ENCODE measurements at places on chromosomes 12 and 14.

DNA sequence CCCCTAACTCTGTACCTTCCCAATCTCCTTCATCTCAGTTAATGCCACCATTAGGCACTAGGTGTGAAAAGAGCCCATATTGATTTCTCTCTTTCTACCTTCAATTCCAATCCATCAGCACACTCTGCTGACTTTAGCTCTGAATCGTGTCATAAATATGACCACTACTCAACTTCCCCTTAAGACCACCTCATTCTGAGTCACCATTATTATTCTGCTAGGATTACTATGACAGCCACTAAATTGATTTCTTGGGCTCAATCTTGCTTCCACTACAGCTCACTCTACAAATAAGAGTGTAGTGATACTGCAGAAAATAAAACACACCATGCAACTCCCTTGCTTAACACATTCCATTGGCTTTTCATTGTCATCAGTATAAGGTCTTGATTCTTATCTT, 1449.0 kb upstream of the FLRT2 start:
- no peak for DNase-seq

DNA sequence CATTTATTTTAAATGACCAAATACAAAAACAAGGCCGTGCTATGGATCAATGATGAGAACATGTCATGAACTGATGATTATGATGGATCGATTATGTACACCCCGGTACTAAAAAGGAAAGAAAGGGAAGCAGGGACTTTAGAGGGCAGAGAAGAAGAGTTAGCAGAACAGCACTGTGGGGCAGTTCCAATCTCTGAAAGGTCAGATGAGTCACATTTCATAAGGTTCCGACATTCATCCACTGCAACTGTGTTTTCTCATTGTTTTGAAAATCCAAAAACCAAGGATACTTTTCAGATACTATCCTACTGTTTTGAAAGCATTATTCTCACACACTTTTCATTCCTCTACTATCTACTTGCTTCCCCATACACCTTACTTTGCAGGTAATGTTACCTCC, 169.3 kb downstream of the STXBP6 start:
- DNase-seq: no peak

GRCh38 chr14:26594756-26595545, 2.9 kb downstream of the NOVA1 start:
- DNase-seq: no peak

GRCh38 chr14:87877877-87878276, 115.1 kb downstream of the GALC start:
- DNase-seq: no peak

GRCh38 chr12:12563290-12563928, 746 bp upstream of the DUSP16 start:
- no peak for DNase-seq

GRCh38 chr14:22955702-22956569, 954 bp downstream of the HAUS4 start:
- DNase-seq: peak; percentile 23

DNA sequence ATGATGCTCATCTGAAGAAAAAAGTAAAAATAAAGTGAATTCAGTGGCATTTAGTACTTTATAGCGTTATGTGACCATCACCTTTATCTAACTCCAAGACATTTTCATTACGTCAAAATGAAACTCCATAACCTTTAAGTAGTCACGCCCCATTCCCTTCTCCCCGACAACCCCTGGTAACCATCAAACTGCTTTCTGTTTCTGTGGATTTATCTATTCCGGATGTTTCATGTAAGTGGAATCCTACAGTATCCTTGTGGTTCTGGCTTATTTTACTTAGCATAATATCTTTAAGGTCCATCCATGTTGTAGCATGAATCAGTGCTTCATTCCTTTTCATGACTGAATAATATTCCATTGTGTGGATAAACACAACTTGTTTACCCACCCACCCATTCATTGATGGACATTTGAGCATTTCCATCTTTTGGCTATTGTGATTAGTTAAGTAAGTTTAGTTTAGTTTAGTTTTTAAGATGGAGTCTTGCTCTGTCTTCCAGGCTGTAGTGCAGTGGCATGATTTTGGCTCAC, 18.5 kb upstream of the MAP1LC3B2 start:
- DNase-seq: no peak

DNA sequence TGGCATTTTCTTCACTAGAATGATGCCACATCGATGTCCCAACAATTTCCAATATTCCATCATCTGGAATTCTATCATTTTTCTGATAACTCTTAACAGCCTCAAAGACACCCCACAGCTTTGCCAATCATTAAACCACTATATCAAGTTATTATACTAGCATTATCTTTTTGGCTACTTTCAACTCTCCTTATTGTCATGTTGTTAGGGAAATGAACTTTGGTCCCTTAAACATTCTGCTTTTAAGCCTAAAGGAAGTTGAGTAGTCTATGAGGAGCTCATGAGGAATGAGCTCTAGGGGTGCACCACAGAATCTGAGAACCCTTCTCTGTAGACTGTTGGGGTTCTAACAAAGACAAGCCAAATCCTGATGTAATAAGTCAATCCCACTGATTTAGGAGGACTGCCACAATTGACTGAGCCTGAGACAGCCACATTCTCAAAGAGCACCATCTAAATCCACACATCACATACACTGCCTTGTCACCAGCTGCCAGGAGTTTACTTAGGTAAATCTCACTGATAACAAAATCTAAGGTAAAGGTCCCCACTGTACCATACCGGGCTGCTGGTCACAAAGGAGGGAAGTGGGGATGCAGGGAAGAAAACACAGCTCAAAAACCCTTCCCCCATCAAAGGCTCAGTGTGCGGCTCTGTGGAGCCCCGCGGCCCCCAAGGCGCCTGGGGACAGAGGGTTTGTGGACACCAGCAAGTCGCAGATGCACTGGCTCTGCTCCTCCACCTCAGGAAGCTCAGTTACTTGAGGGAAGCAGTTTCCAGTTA, 58.2 kb downstream of the SETD3 start:
- DNase-seq: peak; percentile 53

DNA sequence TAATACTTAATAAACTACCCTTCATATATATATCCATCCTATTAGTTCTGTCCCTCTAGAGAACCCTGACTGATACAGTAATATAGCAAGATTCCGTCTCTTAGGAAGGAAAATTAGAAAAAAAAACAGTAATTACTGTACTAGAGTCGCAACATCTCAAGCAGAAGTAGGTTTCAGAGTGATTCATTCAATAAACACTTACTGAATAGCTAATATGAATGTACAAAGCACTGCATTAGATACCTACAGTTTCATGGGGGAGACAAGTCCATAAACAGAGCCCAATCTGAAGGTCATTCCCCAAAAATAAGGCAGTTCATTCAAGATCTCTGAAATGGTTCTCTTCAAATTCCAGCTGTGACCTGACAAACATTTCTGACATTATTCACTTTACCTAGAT, 9.9 kb downstream of the CERS5 start:
- no peak for DNase-seq

All from left colon (tissue), 2 donors.